Nucleus accumbens (tissue), 56 donors: ENCODE measurements at places on chromosomes 7 and 10.

DNA sequence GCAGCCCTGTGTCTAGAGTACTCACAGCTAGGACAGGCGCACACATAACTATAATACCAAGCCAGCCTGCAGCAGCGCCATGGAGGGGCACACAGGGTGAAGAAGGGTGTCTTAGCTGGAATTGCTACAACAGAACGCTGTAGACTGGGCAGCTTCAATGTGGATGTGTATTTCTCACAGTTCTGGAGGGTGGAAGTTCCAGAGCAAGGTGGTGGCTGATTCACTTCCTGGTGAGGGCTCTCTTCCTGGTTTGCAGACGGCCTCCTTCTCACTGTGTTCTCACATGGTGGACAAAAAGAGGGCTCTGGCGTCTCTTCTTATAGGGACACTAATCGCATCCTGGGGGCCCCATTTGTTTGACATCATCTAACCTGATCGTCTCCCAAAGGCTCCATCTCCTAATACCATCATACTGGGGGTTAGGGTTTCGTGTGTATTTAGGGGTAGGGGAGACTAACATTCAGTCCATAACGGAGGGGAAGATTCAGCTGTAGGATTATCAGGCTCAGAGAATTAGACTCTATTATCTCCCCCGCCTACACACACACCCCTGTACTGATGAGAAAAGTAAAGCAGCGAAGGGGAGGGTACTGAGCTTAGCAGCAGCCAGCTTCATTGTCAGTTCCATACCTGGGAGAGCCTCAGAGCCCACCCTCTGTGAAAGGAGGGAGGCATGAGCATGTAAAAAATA, 289.1 kb downstream of the CCDC3 start:
- no peak for DNase-seq

DNA sequence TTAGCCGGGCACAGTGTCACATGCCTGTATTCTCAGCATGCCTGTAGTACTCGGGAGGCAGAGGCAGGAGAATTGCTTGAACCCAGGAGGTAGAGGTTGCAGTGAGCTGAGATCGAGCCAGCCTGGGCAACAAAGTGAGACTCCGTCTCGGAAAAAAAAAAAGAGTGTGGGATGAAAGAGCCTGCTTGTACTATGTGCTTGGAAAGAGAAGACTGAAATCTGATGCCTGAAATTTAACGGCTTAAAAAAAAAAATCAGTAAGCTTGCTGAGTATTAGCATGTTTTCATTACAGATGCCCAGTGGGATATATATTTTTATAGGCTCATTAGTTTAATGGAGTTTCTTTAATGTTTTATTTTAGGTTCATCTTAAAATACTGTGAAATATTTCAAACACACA, 4.2 kb downstream of the NT5C2 start:
- no peak for DNase-seq

DNA sequence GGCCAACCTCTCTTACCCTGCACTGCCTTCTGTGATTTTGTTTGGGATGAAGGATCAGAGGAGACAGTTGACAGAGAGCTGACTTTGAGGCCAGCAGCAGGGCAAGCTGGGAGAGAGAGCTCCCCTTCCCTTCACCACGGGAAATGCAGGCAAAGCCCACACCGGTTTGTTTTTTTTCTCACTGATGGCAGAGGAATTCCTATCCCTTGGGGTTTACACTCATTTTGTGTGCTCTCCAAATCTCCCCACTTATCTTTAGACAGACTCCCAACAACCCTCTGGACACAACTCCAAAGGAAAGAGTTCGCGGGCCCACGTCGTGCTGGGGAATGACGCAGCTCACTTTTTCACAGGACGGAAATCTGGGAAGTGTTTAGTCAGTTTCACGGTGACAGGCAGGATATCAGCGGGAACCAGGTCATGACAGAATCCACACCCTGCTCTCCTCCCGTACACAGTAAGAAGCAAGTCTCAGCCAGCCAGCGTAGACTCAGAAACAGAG, 68.3 kb upstream of the FAM171A1 start:
- no peak for DNase-seq

DNA sequence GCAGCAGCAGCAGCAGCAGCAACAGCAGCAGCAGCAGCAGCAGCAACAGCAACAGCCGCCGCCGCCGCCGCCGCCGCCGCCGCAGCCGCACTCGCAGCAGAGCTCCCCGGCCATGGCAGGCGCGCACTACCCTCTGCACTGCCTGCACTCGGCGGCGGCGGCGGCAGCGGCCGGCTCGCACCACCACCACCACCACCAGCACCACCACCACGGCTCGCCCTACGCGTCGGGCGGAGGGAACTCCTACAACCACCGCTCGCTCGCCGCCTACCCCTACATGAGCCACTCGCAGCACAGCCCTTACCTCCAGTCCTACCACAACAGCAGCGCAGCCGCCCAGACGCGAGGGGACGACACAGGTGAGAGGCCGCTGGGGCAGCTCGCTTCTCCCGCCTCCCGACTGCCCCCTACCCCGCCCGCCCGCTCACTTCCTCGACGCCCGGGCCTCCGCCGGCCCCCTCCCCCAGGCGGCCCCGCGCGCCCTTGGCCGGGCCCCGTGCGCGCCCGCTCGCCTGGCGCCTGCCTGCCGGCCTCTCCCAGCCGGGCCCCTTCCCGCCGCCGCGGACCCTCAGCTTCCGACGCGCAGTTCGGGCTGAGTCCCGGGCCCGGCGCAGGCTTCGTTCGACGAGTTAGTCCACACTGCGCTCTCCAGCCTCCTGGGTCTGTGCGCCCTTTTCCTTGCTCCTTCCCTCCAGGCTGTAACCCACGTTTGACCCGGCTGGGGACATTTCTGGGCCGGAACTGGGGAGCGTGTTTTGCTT, 882 bp downstream of the DLX6 start:
- DNase-seq = no peak

- no peak for DNase-seq
Observed at GRCh38 chr7:129163875-129164544, 19.5 kb downstream of the TSPAN33 start.

GRCh38 chr10:68290736-68291135, 41.1 kb upstream of the HNRNPH3 start:
- DNase-seq = no peak

- no peak for DNase-seq
Observed at GRCh38 chr7:65746398-65746669, 126.5 kb upstream of the VKORC1L1 start.

DNA sequence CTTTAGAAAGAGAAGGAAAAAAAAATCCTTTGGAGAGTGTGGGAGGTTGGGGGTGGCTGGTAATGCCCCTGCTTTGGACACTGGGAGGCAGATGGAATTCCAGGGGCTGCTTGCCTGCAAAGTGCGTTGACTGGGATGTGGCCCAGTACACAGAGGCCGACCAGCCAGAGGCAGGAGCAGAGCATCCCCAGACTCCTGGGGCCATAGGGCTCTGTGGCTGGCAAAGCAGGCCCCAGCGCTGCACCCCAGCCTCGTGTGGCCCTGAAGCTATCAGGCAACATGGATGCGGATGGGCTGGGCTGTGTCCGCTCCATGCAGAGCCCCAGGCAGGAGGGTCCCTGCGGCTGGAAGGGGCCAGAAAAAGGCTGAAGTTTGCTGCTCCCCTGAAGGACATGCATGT, 361.6 kb upstream of the FZD8 start:
- DNase-seq = no peak

- no peak for DNase-seq
Observed at GRCh38 chr10:95246582-95247051, 44.2 kb downstream of the PDLIM1 start.

DNA sequence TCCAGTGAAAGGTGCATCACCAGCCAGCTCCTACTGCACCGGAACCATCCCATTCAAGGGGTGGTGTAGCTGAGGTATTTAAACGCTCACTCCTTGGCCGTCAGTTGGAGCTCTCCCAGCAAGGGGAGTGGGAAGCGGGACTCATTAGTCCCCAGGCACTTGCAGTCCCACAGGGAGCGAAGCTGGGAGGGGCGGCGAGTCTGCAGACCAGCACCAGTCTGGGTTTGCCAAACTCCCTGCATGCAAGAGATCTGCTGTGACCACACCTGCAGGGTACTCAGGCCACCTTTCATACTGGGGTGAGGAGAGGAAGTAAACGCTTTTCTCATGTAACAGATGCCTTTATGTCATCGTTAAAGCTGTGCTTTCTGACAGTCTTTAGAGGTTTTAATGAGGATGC, 187.9 kb downstream of the PTPRN2 start:
- DNase-seq = no peak

GRCh38 chr10:95268438-95268837, 22.4 kb downstream of the PDLIM1 start:
- no peak for DNase-seq

DNA sequence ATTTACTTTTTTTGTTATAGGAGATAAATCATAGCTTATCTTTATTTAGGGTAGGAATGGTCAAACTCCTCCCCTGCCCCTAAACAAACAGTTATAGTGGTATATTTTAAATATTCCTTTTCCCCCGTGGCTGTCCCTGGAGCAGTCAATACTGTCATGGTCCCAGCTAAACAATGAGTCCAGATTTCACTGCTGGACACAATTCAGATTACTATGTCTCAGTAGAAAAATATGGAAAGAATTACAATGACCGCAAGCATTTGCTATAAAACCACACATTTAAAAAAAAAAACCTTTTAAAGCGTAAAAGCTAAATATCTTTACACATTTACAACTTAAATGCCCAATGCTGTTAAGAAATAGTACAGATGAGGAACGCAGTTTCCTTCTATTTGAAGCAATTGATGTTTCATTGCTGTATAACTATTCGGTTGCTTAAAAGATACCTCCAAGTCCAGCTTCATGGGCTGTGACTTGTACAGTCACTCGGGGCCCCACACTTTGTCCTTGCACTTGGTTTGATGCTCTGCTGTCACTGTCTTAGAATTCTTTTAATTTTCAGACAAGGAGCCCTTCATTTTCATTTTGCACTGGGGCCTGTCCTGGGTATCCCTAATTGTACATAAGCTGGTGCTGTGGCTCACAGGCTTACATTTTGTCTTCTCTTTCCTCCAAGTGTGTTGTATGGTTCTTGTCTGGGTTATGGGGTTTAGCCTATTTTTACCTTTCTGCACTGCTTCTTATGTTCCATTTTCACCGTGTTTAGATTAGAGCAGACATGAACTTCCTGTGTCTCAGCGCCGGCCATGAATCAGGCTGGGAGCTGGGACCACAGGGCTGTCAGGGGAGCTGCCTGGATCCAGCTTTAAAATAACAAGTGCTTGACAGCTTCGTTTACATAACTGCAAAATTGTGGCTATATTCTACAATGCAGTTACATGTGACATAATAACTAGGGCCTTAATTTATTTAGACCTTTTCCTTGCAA, 530.2 kb upstream of the FZD8 start:
- no peak for DNase-seq

- DNase-seq = no peak
Observed at GRCh38 chr7:148135116-148135515, 455.4 kb upstream of the C7orf33 start.

GRCh38 chr7:925601-926000, 28.9 kb downstream of the ADAP1 start:
- DNase-seq = no peak

- DNase-seq = no peak
Observed at GRCh38 chr10:13291061-13291460, 8.8 kb downstream of the PHYH start.

DNA sequence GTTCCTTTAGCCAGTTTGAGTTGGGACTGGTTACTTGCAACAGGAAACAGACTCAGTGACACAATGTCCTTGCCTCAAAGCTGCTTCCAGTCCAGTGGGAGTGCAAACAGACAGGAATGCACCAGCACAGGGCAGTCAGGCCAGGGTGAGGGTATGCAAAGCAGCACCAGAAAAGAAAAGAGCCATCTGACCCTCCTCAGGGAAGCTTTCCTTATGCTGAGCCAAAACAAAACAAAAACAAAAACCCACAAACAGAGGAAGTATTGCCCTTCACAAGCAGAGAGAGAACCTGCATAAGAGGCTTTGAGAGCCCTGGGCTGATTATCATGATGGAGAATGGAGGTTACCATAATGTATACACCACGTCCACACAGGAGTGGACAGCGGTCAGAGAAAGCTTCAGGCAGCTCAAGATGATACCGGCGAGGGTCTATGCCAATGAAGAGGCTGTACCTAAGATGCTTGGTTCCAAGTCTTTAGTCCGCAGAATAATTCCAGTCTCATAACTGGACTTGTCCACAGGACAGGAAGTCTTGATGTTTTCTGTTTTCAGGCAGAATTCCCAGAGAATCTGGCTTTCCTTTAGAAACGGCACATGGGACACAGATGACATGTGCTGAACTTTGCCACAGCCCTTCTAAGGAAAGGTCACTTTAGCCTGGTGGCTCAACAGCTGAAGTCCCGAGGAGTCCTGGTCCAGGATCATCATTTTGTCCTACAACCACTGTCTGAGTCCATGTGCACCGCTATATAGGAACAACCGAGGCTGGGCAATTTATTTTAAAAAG, 263.3 kb downstream of the TNS3 start:
- no peak for DNase-seq

DNA sequence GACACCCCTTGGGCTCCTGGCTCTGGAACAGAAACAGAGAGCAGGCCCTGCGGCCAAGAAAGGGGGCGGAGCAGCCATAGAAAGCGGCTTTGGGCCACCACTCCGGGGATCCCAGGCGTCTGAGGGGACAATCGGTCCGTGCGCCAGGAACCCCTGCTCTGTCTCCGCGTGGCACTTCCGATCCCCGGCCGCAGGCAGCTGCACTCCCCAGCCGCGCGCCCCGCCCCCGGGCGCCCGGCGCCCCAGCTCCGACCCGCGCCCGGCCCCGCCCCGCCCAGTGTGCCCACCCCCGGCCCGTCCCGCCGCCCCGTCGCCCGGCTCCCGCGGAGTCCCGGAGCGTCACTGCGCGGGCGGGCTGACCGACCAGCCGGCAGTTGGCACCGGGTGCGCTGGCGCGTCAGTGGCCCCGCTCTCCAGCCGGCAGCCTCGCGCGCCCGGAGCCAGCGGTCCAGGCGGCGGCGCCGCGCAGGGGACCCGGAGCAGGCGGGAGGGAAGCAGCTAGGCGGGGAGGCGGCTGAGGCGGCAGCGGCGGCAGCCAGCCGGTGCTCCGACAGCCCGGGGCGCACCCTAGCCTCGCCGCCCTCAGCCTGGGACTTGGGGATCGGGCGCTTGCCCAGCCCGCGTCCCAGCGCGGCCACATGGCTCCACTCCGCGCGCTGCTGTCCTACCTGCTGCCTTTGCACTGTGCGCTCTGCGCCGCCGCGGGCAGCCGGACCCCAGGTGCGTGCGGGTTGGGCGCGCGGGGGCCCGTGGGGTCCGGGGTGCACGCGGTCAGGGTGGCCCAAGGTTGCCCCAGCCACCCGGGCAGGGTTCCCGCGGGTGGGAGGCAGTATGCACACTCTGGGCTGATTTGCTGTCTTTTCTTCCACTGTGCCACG, at the start of gene ADAMTS14:
Gene ADAMTS14, plus strand, starts transcription at position 342 of the 878 bp plus-strand sequence. Its CDS starts 297 bp downstream, at position 639.
- DNase-seq = peak; percentile 71

DNA sequence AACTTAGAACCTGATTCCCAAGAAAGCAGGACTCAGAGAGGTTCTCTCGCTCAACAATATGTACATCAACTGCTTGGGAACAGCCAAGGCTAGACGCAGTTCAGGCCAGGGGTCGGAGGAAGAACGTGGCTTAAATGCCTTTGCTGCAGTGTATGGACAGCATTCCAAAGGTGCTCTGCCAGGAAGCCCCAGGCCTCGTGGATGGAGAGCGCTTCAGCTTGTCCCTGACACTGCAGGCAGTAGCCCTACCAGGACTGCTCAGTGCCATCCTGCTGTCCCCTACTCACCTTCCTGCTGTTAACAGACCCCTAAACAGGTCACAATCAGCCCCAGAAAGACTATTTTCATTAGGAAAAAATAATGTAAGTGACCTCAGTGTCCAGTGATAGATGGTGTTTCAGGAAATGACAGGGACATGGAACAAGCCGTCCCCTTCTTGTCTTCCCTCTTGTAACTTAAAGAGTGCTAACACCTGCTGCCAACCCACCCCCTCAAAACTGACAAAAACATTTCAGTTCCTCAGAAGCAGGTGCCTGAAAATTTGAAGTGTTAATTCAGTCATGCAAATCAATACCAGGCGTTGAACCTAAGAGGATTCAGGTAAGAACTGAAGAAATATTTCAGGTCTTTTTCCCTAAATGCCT, 16.5 kb downstream of the CREB3L2 start:
- no peak for DNase-seq

- no peak for DNase-seq
Observed at GRCh38 chr7:140771826-140772225, 75.3 kb downstream of the NDUFB2 start.
